Cerebellar cortex (tissue), 1 donor: ENCODE measurements at places on chromosomes 11 and 22.

GRCh38 chr11:122773781-122774266 lies 64.5 kb upstream of the CRTAM start:
- DNase-seq, result no peak

GRCh38 chr22:42277232-42277753 lies 6.8 kb upstream of the TCF20 start:
- DNase-seq, result no peak

GRCh38 chr22:43996170-43996980 lies 27.7 kb upstream of the PARVB start:
- DNase-seq, result peak; percentile 60

GRCh38 chr11:86575208-86575855 lies 97.1 kb downstream of the ME3 start:
- no peak for DNase-seq

- DNase-seq, result no peak
Measured at GRCh38 chr11:69227271-69227670, 66.7 kb upstream of the MYEOV start.

GRCh38 chr11:44221992-44222391 lies 87.9 kb downstream of the ALX4 start:
- no peak for DNase-seq

GRCh38 chr22:48758881-48759875 lies 1068.5 kb downstream of the BRD1 start:
- DNase-seq, result peak; percentile 70

DNA sequence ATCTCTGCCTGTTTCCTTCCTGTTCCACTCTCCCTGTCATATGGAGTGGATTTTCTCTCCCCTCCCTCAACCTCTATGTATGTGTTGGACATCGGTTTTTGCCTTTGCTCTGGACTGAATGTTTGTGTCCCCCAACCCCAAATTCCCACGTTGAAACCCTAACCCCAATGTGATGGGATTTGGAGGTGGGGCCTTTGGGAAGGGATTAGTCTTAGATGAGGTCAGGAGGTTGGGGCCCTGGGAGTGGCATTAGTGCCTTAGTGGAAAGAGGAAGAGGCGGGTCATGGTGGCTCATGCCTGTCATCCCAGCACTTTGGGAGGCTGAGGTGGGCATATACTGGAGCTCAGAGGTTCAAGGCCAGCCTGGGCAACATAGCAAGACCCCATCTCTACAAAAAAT lies 11.6 kb downstream of the TP53AIP1 start:
- no peak for DNase-seq

GRCh38 chr22:43085658-43086606 lies 3.3 kb downstream of the TTLL1 start:
- DNase-seq, result no peak

DNA sequence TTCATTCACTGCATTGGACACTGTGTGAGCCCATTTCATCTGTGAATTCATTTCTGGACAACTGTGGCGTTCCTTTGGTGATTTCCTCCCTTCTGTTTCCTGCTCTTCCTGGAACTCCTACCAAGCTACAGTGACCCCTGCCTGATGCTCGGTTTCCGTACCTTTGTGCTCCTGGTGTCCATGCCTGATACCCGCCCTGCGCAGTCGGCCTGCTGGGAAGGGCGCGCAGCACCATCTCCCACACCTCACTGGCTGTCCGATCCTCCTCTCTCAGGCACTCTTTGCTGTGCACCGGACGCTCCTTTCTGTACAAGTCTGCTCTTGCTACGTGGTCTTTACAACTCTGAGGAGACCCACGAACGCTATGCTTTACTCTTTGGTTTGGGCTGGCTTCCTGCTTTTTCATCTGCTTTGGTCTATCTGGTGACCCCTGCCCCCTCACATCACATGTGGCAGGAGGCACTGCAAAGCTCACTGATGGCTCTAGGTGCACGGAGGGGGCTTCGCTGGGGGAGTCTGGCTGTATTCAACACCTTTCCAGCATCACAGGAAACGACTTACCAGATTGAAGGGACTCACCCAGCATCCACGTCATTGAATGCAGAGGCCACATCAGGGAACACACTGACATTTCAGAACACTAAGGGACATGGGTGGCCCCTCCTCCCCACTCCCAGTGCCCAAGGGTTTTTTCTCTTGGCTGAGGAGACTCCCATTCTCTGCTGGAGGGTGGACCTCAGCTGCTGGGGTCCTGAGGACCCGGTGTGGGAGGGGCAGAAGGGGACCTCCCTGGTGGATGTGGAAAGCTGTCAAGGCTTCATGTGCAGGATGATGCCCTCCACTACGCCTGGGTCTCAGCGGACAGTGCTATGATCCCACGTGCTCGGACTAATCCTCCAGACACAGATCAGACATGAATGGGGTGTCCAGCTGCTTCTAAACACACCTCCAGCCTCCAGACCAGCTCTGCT lies 27.0 kb upstream of the MOB2 start:
- no peak for DNase-seq

- no peak for DNase-seq
Measured at GRCh38 chr11:3613998-3614741, 27.6 kb downstream of the ART5 start.

- no peak for DNase-seq
Measured at GRCh38 chr22:35539487-35539886, 1.1 kb upstream of the RASD2 start.

DNA sequence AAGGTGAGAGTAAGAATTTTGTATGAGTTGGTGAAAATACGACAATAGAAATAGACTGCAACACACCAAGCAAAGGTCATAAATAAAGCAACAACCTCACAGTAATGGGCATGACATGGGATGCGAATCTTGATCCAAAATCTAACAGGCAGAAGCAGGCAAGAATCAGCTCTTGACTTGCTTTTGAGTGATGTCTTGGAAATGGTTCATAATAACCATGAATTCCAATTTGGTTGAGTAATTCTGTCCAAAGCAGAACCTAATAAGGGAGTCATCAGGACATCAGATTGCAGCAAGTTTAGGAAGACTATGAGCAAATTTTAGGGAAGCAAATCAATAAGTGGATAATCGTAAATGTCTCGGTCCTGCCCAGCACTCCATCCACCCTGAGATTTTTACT lies 224.0 kb upstream of the ISX start:
- no peak for DNase-seq

GRCh38 chr11:104699981-104700380 lies 198.3 kb downstream of the CASP12 start:
- DNase-seq, result no peak

DNA sequence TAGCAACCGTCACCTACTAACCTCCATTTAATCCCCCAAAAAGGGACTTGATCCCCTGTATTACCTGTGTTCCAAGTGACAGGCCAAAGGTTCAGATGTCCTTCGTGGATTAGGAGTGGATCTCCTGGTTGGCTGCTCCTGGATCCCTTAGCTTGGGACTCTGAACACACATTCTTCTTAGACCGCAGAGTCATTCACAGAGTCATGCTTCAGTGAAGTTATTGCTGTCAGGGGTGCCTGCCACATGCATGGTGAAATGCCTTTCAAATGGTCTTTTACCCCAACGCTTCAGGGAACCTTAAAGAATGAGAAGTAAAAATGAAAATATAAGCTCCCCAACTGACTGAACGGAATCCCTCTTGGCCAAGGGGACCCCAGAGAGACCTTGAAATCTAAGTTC lies 49.1 kb downstream of the ADAMTS8 start:
- DNase-seq, result no peak

- no peak for DNase-seq
Measured at GRCh38 chr22:23067691-23068090, 2.6 kb upstream of the GNAZ start.

DNA sequence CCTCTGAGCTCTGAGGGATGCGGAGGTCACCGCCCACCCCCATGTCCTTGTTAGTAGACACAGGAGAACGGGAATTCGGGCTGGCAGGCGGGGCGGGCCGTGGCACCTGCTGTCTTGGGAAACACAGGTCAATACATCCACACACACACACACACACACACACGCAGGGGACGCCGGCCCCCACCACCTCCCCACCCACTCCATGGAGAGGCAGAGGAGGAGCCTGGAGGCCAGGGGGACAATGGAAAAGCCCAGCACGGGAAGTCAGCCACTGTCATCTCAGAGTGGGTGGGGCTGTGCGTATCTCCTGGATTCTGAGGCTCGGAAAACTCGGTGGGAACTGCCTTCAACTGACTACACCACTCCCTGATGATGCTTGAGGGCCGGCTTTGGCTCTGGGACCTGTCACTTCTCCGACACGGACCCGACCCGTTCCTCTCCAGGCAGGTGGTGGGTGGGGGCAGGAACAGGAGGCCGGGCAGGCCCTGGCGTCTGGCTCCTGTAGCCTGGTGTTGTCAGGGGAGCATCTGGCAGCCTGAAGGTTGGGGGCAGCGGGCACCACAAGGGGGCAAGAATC lies 18.5 kb upstream of the TMEM184B start:
- no peak for DNase-seq

- no peak for DNase-seq
Measured at GRCh38 chr11:9703280-9703679, 39.4 kb downstream of the SWAP70 start.

DNA sequence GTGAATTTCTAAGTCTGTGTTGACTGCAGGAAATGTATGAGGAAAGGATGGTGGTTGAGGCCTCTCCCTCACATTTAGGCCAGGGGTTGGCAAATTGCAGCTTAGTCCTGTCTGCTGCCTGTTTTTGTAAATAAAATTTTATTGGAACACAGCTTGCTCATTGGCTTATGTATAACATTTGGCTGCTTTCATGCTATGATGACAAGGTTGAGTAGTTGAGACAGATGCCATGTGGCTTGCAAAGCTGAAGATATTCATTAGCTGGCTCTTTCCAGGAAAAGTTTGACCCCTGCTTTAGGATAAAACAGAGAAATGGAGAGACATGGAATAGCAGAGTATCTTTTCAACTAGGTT lies 46.2 kb downstream of the BCR start:
- no peak for DNase-seq

- DNase-seq, result no peak
Measured at GRCh38 chr22:23384923-23385677, 195.0 kb downstream of the IGLL1 start.

DNA sequence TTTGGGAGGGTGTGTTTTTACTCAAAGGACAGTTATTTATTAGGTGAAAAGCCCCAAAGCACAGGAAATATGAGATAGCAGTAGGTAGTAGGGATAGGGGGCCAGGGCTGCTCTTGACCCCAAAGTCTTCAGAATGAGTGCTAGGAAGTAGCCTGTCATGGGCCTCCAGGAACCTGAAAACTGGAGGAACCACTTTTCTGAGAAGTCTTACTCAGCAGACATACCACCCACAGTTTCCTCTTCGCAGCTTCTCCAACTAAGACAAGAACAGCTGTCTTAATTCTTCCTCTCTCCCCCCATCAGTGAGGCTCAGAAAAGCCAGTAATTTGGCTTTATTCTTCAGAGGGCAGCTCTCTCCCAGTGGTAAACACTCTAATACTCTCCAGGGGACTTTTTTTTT lies 84.0 kb upstream of the CTSC start:
- DNase-seq, result no peak

GRCh38 chr11:74751303-74751702 lies 2.7 kb downstream of the RNF169 start:
- no peak for DNase-seq

- peak; percentile 52 for DNase-seq
Measured at GRCh38 chr11:66639066-66639813, 737 bp downstream of the RBM4 start.

GRCh38 chr11:117414724-117415123 lies 87.1 kb downstream of the CEP164 start:
- no peak for DNase-seq

DNA sequence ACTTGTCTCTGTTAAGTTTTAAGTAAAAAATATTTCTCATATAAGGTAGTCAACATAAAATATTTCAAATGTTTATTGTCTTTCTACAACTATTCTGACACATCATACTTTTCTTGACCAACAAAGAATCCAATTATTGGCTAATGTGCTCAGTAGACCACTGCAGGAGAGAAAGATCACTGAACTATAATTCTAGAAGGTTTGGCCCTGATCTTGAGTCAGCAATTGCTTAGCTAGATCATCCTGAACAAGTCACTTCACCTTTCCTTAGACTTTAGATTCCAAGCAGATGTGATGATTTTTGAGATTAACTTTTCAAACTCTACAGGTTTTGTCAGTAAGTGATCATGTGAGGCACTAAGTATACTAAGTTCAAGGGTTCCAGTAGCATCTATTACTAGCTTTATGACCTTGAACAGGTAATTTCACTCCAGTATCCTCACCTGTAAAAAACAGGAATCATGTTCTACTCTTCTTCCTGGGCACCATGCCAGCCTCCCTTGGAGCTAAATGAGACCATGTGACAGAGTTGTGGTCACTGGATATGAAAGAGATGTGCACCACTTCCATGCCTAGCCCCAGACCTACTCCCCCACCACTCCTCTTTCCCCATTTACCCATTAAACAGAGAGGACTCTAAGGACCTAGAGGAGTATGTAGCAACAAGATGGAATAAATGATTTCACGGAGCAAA lies 17.3 kb downstream of the PGM2L1 start:
- peak; percentile 9 for DNase-seq

GRCh38 chr22:38437416-38437815 lies 17.6 kb downstream of the KCNJ4 start:
- no peak for DNase-seq

- DNase-seq, result no peak
Measured at GRCh38 chr11:114972105-114972504, 293.8 kb downstream of the NXPE2 start.

- no peak for DNase-seq
Measured at GRCh38 chr22:40007853-40008710, 13.3 kb downstream of the FAM83F start.

GRCh38 chr22:44802956-44803355 lies 50.6 kb downstream of the ARHGAP8 start:
- DNase-seq, result no peak

GRCh38 chr11:119481021-119481666 lies 58.2 kb upstream of the THY1 start:
- peak; percentile 67 for DNase-seq

GRCh38 chr11:3605771-3606203 lies 36.0 kb downstream of the ART5 start:
- DNase-seq, result no peak

DNA sequence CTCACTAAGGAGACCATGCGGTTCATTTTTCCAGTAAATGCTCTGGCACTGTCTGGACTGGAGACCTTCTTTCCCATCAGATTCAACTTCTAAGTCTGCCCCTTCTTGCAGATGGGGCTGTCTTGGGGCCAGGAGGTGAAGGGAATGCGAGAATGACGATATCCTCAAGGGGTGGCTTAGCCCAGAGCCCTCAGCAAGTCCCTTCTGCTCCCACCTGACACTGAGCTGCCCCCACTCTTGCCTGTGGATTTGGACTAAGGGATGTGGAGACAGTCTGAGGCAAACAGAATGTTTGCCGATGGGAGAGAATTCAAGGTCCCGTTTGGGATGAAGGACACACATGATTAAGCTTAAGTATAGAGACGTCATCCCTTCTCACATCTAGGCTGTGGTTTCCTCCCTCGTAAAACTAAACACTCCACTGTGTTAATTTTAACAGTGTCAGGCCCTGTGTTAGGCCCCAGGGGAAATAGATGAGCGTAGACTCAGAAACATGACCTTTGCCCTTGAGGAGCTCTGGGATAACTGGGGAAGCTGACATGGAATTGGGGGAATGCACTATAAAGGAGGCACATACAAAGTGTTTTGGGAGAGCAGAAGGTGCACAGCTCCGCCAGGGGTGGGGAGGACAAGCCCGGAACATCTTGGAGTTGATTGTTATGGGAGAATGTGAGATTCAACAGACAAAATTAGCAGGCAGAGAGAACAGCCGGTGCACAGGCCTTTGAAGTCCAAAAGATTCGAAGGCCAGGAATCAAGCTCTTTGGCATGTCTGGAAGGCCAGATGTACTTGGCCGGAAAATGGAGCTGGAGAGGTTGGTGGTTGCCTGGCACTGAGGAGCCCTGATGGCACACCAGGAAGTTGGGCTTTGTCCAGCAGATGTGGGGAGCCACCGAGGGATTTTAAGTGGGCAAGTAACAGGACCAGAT lies 71.6 kb downstream of the ST3GAL4 start:
- peak; percentile 26 for DNase-seq
